ENCODE measurements at places on chromosomes 11 and 22. TPM values are rescaled to one million over a fixed set of nuclear protein-coding genes. Genes with fewer than 3 reads are reported as not detected.

The GAB4 gene
- total RNA-seq: not detected

The HEPACAM gene
- not detected for total RNA-seq

The OR52E8 gene
- not detected for total RNA-seq

The WEE1 gene
- total RNA-seq: 64.2 TPM

The PHOX2A gene
- total RNA-seq: not detected

The ZP1 gene
- total RNA-seq: not detected

The ATG13 gene
- total RNA-seq: 56.8 TPM

The DDX25 gene
- total RNA-seq: not detected

The MMP13 gene
- not detected for total RNA-seq

The LIF gene
- total RNA-seq: 103 TPM

The SLC22A6 gene
- total RNA-seq: not detected

The ELF5 gene
- total RNA-seq: not detected

The FLRT1 gene
- total RNA-seq: not detected

The IGLL1 gene
- total RNA-seq: not detected

The ACRV1 gene
- not detected for total RNA-seq

The MMP8 gene
- not detected for total RNA-seq

The CPT1B gene
- total RNA-seq: 107 TPM

The DEUP1 gene
- total RNA-seq: not detected

The CCDC157 gene
- 4.3 TPM for total RNA-seq

The UCP3 gene
- 2.5 TPM for total RNA-seq

The THRSP gene
- not detected for total RNA-seq

The SCT gene
- total RNA-seq: not detected

The PVALB gene
- total RNA-seq: not detected

The PATE4 gene
- total RNA-seq: not detected

The OR51E2 gene
- not detected for total RNA-seq

The RNF169 gene
- 16.4 TPM for total RNA-seq

The MMP27 gene
- total RNA-seq: not detected

The SYT9 gene
- not detected for total RNA-seq

The OR51T1 gene
- total RNA-seq: not detected

The PYGM gene
- 4.3 TPM for total RNA-seq

The HTR3A gene
- total RNA-seq: not detected

The CASP5 gene
- not detected for total RNA-seq

The APOL4 gene
- 0.54 TPM for total RNA-seq

The RIC3 gene
- 16.9 TPM for total RNA-seq

The NFAM1 gene
- 0.04 TPM for total RNA-seq

The PRR5 gene
- 30.6 TPM for total RNA-seq

The TMPRSS4 gene
- not detected for total RNA-seq

The KCNJ5 gene
- not detected for total RNA-seq

The OR2AG1 gene
- total RNA-seq: not detected

The MYOD1 gene
- not detected for total RNA-seq

The ABCG4 gene
- 0.15 TPM for total RNA-seq

The SYCE3 gene
- 0.87 TPM for total RNA-seq

The TMEM45B gene
- total RNA-seq: 0.84 TPM

The MAPK1 gene
- total RNA-seq: 139 TPM

The PDE2A gene
- total RNA-seq: 0.48 TPM

The CALCB gene
- 0.35 TPM for total RNA-seq

The GGTLC3 gene
- not detected for total RNA-seq

Data from activated CD4-positive, alpha-beta T cell treated with anti-CD3 and anti-CD28 coated beads, Interleukin-2, amount 10 ng/mL, durations not matched to agents 7 days and 5 days (primary cell).